ENCODE measurements at places on chromosomes 6 and 20. TPM values are rescaled to one million over a fixed set of nuclear protein-coding genes. Genes with fewer than 3 reads are reported as not detected.

DNA sequence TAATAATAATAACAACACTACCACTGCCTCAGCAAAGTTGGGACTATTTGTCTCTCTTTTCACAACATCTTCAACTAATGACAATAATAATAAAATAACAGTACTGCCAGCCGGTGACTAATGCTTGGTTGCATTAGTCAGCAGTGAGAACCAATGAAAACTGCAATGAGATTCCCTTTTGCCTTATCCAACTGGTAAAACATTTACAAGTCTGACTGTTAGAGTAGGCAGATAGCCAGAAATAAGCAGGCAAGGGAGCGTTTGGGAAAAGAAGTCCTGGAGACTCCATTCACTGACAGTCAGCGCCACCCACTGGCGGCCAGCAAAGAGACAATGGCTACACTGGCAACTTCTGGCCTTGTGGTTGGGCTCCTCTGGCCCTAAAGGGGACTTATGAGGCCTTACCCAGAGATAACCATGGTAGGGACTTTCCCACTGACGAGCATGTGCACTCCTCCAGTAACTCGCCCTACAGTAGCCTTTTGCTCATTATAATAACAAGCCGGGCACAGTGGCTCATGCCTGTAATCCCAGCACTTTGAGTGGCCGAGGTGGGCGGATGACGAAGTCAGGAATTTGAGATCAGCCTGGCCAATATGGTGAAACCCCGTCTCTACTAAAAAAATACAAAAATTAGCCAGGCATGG, 3.4 kb upstream of the NSFL1C start:
- peak; percentile 60 for DNase-seq

DNA sequence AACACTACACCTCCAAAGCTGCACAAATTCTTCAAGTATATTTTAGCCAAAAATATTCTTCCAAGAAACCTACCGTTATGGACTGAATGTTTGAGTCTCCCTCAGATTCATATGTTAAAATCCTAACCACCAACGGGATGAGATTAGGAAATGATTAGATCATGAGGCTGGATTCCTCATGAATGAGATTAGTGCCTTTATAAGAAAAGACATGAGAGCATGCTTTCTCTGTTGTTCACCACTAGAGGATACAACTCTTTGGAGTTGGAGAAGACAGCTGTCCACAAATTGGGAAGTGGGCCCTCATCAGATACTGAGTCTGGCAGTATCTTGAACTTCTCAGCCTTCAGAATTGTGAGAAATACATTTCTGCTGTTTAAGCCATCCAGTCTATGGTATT, 7.1 kb upstream of the SLC17A4 start:
- no peak for DNase-seq

DNA sequence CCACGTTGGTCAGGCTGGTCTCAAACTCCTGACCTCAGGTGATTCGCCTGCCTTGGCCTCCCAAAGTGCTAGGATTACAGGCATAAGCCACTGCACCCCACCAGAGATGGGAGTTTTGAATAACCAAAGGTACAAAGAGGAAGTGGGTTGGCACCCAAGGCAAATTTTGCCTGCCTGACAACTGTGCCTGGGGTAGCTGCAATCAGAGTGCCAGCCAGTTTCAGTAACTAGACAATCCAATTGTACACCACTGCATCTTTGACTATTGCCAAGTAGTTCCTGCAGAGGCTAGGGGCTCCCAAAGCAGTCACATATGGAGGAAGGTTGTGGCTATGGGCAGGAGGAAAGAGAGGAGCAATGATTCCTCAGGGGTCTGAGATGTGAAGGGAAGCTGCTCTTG, 16.6 kb downstream of the ZC3H12D start:
- no peak for DNase-seq

DNA sequence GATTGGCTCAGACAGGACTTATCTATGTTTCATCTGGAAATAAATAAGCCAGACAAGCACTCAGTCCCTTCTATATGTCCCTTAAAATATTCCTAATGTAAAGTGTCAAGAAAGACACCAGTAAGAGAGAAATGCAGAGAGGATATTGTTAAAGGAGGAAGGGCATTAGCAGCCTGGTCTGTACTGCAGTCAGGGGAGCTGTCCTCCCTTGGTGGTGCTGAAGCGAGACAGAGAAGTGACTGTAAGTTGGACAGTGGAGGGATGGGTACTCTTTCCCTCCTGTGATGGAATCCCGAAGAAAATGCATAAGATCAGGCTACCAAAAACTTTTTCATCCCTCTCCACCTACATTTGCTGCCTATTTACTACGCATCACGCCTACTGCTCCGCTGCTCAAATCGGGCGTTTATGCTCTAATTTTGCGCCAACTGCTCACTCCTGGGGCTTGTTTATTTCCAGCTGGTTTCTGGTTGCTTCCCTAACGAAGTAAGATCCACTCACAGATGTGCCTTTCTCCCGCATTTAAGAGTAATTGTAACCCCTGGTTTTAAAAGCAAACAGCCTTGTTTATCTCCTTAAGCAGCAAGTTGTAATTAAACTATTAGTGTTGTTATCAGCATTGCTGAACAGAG, 35.2 kb downstream of the PHACTR1 start:
- DNase-seq: peak; percentile 32

- peak; percentile 13 for DNase-seq
Measured at GRCh38 chr20:57656821-57657534, 36.8 kb upstream of the ZBP1 start.

- no peak for DNase-seq
Measured at GRCh38 chr20:57818418-57819181, 108.8 kb upstream of the PMEPA1 start.

GRCh38 chr6:79538106-79538971, 1.1 kb upstream of the LCA5 start:
- no peak for DNase-seq

The DNMT3B gene
- 0.50 TPM for total RNA-seq

The RGS17 gene
- total RNA-seq: 0.47 TPM

The LRFN2 gene
- total RNA-seq: not detected
